ENCODE measurements at places on chromosomes 13 and 19.

DNA sequence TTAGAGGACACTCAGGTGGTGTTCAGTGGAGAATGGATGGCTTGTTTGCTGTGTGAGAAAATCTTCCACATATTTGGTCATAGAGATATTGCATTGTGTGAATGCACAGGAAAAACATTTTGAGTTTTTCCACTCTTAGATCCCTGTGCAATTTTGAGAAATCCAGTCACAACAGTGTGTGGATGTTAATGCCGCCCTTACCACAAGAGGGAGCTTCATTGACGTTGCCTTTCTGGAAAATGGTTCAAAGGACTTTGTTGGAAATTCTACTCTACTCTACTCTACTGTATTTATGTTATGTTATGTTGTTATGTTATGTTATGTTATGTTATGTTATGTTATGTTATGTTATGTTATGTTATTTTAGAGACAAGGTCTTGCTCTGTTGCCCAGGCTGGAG is 13.4 kb downstream of the ZNF20 start:
- no peak for DNase-seq

DNA sequence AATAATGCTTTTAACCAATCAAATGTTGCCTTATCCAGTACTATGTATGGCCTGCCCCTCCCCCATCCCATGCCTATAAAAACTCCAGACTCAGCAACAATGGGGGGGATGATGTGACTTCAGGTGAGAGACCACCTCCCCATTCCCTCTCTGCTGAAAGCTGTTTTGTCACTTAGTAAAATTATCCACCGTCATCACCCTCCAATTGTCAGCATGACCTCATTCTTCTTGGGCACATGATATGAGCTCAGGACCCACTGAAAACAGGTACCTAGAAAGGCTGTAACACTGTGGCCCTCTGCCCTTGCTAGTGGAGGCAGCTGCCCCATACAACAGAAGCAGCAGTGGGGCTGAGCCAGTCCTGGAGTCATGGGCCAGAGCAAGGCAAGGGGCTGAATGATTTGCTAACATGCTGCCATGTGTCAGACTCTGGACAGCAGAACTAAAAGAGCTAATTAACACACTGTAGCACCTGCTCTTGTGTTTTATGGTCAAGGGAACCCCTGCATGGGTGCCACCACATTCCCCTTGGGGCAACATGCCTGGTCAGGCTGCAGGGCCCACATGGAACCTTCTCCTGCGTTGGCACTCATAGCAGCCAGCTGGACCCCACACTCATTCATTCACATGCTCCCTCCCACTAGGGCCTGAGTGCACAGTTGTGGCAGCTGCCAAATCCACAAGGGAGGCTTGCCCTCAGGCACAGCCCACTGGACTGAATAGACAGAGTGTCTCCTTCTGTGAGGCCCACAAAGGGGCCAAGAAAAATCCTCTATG is 722.2 kb upstream of the PCDH20 start:
- no peak for DNase-seq

GRCh38 chr19:19485161-19485997 is 30.0 kb downstream of the TSSK6 start:
- no peak for DNase-seq

DNA sequence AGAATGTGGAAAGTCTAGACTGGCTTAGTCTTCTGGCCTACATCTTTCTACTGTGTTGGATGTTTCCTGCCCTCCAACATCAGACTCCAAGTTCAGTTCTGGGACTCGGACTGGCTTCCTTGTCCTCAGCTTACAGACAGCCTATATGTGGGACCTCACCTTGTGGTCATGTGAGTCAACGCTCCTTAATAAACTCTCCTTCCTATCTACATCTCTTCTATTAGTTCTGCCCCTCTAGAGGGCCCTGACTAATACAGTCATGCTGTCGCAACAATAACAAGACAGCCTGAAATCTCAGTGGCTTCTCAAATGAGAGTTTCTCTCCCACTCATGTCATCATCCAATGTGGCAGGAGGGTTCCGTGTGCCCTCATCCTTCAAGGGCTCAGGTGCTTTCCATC is 347.8 kb downstream of the MZT1 start:
- DNase-seq: no peak

DNA sequence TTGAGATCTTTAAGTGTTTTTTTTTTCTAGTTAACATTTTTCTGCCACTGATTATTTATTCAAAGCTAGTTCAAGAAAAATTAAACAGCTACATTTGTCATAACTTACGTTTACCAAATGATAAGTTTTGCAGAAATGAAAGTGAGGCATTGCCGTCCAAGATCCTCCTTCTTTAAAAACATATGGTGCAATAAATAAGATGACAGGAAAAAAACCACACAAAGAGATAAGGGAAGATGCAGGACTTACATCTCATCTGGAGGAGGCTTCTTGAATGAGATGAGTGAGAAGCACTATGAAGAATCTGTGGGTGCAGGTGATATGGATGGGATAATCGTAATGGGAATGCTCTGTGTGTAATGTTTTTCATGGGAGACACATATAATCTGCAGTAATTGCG is 12.4 kb downstream of the TNFSF13B start:
- no peak for DNase-seq

- no peak for DNase-seq
Measured at GRCh38 chr19:33414667-33415605, 41.4 kb downstream of the CEBPG start.

DNA sequence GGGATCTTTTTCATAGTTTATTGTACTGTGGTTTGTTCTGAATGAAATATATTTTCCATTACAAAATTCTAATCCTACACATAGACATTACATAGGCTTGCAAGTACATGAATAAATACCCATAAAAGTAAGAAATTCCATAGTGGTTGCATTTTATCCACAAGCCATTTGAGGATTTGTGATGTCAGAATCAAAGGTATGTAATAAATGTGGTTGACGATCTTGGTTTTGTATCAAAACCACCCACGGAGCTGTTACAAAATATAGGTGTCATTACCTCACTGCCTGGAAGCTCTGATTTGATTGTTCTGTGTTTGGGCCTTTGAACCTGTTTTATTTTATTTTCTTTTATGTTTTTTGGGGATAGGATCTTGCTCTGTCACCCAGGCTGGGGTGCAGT is 125.1 kb downstream of the NALCN start:
- DNase-seq: no peak

All from amygdala (tissue), 56 donors.